ENCODE measurements at places on chromosomes 6 and 20. TPM values are rescaled to one million over a fixed set of nuclear protein-coding genes. Genes with fewer than 3 reads are reported as not detected.
A peak's percentile ranks its signal among the peaks of the same experiment; 100 is the strongest.

DNA sequence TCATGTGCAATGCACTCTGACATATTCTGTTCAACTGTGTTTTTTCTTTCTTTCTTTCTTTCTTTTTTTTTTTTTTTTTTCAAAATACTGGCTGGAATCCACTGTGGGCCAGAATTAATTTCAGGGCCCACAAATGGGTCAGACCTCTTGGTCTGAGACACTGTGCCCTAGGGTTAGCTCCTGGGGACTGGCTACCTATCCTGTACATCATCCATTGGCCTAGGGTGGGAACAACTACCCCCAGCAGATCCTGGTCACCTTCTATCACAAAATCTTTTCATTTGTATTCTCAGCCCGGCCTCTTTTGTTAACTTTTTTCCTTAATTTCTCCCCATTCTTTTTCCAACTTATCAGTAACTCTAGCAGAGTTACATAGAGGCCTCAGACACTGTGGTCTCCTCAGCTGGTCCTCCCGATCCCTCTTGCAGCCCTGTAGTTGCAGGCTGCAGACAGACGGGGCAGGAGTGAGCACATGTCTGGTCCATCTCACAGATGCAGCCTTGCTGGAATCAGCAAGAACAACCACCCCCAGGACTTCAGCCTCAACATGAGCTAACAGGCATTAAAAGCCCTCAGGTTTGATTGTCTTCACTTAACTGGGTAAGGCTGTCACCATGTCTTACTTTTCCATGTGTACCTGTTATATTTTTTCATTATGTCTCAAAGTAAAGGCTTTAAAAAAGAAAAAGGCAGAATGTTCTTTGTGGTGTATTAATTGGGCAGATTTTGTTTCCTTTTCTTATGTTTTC is 41.3 kb downstream of the TXLNB start:
- peak; percentile 8 for DNase-seq

Gene SUMO4
- 2.4 TPM for total RNA-seq

DNA sequence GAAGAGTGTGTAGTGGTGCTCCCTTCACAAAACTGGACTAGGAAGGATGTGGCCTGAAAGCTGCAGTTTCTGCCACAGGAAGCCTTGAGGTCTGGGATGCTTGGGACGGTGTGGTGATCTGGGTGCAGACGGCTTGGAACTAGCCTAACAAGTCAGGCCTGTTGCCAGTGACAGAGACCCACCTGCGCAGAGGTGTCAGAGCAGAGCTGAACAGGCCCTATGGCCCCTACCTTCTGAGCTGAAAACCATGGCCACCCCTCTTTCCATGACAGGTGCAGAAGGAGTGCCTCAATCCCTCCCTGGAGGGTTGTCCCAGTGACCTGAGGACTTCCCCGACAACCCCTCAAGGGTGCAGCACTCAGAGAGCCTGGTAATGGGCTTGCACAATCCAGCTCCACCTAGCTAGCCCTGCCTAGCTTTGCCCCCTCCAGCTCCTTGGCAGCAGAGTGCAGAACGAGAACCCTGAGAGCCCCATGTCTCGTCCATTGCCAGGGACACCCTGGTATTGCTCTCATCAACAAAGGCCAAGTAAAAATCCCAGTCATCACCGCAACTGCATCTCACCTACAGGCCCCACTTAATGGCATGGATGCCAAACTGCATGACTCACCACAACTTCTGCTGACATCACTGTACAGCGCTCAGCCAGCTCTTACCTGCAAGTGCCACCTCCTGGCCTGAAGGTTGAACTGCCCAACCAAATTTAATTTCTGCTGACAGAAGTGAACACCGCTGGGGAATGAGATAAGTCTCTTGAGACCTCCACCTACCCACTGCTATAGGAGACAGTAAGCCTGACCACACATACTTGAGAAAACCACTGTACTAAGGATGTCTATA is 563.1 kb downstream of the TFAP2A start:
- DNase-seq: no peak

Gene RNF144B
- total RNA-seq: 2.9 TPM

DNA sequence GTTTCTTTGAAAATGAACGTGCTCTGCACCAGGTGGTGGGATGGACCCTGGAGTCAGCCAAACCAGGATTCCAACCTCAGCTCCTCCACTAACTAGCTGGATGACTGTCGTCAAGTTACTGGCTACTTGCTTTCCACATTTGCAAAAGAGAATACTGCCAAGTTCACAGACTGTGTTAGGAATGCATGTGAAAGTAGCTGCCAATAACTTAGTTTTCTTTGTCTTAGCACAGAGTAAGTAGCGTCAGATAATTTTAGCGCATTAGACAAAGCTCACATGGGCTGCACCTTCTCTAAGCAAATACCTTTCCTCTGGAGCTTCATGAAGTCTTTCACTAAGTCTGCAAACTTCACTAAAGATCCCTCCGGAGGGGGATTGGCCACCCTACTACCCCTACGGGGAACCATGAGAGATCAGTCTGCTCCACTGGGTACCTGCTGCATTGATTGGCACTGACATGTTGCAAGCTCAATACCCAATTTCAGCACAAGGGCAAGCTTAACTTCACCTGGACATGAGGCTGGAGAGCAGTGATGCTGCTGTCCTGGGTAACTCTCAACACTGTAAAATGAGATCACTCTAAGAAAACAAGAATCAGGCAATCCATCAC is 113.9 kb downstream of the MBOAT1 start:
- no peak for DNase-seq

- no peak for DNase-seq
Observed at GRCh38 chr20:44014807-44015732, 100.4 kb downstream of the TOX2 start.

DNA sequence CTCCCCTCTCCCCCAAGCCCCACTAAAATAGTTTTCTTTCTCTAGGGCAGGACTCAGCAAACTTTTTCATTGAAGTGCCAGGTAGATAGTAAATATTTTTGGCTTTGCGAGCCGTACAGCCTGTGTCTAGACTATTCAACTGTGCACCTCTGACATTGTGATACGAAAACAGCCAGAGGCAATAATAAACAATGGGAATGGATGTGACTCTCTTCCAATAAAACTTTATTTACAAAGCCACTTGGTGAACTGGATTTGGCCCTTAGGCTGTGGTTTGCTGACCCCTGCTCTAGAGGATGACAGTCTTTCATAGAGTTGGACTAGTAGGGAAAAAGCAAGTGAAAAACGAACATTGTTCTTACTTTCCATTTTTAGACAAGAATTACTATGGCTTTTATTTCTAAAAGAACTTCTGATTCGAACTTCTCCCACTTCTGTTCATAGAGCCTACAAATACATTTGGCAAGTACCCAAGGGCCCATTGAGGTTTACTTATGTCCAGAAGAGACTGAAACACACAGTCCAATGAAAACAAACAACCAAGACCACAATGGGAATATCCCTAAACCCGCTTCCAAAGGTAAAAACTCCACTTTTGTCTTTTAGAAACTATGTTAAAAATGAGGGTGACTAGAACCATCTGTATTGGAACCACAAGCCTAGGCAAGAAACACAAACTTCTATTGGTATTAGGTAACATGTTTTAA is 46.4 kb upstream of the CDKAL1 start:
- DNase-seq: no peak

Gene COL11A2
- 1.2 TPM for total RNA-seq
